ENCODE measurements at places on chromosomes 2 and 18.

- DNase-seq = no peak
These were observed 24.7 kb downstream of the GNAL start for GRCh38 chr18:11713756-11714155.

DNA sequence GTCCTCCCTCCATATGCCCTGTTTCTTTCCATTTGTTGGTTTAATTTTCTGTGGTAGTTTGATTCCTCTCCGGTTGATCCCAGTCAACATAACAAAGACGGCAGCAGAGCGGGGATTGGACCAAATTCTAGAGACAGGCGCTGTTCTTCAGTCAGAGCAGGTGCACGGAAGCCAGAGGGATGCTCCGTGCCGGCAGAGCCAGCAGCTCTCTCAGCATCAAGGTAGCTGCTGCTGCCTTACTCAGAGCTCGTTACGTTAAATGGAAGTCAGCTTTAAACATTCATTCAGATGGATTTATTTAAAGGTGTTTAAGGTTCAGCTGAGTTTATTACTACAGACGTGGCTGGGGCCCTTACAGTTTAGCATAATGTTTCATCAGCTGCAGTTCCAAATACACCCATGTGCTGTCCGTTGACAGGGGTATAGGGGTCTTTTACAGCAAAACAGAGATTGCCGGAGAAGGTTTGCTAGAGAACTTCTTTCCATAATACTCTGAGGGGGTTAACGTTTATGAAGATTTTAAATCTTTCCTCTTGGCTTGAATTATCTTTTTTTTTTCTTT is 497.2 kb upstream of the PIK3C3 start:
- DNase-seq = no peak

DNA sequence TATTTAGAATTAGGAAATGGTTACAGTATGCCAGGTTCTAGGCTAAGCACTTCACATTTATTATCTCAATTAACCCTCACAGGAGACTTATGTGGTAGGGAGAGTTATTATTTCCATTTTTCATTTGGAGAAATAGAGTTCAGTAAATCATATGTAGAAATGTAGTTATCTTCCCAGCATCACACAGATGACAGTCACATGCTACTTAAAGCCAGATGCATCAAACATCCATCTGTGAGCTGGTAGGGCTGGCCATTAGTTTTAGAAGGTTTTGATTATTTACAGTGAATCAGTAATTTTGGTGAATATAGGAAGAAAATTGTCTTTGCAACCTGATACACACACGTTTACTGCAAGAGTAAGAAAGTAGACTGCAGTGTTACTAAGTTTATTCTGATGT is 97.9 kb downstream of the RIT2 start:
- DNase-seq = no peak

DNA sequence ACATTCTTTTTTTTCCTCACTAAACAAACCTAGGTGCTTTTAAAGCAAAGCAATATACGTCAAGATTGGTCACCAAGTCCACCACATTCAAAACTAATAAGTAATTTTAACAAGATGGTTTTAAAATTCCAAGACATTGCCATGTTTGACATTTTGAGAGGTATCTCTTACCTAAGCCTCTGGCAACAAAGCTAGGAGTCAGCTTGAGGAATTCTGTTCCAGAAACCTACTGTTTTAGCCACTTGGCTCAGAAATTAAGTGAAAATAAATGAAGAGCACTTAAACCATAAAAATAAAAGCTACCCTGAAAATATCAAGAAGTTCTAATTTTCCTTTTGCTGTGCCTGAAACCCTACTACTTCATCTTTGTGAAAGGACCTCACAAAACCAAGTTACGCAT is 30.0 kb upstream of the CHMP3 start:
- no peak for DNase-seq

- no peak for DNase-seq
These were observed 14.2 kb downstream of the ESPNL start for GRCh38 chr2:238114331-238114841.

DNA sequence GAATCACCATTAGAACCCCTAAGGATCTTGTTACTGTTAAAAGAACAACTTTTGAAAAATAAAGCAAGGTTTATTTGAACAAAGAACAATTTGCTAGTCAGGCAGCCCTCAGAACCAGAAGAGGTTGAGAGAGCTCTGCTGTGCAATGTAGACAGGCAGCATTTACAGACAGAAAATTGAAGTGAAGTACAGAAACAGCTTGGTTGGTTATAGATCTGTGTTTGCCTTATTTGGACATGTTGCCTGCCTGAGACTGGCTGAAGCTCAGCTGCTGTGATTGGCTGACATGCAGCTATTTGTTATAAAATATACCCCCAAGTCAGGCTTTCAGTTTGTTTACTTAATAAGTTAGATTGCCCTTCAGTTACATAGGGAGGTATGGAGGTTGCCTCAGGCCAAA is 12.5 kb downstream of the MSTN start:
- peak; percentile 14 for DNase-seq
